Ecto neural progenitor cell (in vitro differentiated cells): ENCODE measurements at places on chromosomes 5 and 9.

GRCh38 chr5:73311291-73312110 lies 137.1 kb downstream of the FOXD1 start:
- DNase-seq, result peak; percentile 58

GRCh38 chr9:27595733-27596132 lies 22.5 kb upstream of the C9orf72 start:
- no peak for DNase-seq

DNA sequence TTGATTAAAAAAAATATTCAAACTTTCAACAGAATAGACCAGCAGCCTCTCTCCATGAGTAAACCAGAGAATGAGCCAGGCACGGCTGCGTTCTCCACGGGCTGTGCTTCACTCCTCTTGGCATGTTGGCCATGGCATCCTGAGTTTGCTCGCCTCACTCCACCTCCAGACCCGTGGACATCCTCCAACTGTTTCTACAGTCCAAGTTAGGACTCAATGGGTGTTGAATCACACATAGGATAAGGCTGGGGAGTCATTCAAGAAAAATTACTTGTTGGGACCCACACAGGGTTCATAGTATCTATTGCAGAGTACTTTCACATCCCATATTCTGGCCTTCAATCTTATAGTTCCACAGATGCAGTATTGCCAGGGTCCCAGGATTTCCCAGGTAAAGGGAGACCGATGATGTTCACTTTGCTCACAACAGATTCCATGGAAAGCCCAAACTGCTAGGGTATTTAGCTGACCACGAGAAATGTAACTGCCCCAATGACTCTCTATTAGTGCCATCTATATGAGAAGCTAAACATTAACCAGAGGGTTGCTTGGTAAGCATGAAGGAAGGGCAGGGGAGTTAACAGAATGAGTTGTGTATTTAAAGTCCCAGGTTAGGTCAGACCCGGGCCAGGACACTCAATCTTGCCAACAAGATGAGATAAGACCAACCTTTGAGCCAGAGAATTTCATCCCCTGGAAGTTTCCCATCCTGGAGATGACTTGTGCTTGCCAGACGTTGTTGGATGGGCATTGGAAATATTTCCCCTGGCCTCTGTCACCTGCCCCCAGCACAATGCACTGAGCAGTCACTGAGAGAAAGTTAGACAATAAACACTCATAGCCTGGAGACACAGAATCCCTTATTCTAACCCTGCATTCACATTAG lies 19.7 kb upstream of the GDA start:
- DNase-seq, result no peak

DNA sequence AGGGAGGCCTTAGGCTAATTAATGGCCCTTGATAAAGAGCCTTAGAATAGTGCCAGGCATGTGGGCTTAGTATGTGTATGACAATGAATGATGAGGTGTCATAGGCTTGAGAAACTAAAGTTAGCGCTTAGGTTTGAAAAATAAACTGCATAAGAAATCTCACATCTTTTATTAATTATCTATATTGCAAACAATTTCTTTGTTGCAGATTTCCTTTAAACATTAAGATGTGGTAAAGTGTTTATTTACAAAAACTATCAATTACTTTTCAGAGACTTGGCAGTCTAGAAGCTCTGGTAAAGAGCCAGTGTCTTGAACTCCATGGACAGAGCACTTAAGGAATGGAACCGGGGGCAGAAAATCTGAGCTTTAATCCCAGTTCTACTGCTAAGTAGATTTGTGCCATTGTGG lies 23.1 kb downstream of the MAP1B start:
- no peak for DNase-seq

GRCh38 chr5:160491438-160491837 lies 69.8 kb downstream of the PTTG1 start:
- DNase-seq, result no peak

- no peak for DNase-seq
These were observed 18.0 kb downstream of the CCT5 start for GRCh38 chr5:10268100-10268499.

DNA sequence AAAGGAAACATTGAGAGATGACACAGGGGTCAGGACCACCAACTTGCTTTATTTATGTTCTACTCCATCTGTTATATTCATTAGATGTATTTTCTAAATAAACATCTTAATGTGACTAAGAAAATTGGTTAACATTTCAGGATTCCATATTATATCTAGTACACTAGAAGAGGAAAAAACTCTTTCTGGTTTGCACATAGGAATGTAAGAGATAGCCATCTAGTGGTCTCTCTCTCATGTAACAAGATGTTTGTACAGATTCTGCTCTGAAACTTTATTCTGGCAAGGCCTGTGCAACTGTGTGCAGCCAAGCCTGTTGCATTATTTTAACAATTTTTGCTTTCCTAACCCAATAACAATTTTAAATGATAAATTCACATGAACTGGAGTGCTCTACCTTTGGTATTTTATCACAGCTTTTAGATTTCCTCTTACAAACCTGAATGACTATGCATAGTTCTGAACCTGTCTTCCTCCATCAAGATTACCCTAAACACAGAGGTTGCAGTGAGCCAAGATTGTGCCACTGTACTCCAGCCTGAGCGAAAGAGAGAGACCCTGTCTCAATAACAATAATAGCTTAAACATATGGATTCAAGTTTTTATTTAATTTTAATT lies 148.2 kb downstream of the GIN1 start:
- DNase-seq, result no peak

GRCh38 chr5:87061046-87061445 lies 206.6 kb upstream of the RASA1 start:
- no peak for DNase-seq

- DNase-seq, result no peak
These were observed 89.3 kb downstream of the FEM1C start for GRCh38 chr5:115455301-115455707.

DNA sequence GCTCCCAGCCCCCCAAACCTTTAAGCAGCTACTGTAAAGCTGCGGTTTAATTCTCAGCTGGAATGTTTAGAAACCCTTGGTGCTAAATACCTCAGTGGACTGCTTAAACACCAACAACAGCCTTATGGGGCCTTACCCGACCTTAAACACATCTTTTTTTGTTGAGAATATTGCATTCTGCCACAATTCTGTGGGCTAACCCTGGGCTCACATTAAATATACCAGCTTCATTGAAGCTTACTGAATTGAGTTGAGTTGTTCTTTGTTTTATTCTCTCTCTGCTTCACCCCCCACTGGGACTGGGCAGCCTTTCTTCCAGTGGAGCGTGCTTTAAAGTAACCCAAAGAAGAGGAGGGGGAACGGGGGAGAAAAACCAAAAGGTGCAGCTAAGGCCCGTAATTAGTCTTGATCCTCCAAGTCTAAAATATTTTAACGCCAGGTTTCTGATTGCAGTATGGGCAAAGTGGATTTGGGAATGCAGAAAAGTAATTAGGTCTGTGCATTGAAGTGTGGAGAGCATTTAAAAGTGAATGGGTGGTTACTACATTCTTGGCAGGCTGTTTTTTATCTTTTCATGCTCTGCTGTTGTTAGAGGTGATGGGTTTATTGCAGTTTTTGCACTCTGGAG lies 281.2 kb downstream of the NR2F1-AS1 start:
- DNase-seq, result peak; percentile 80

- DNase-seq, result no peak
These were observed 528.9 kb downstream of the AGTPBP1 start for GRCh38 chr9:85212887-85213286.

GRCh38 chr5:124584991-124585715 lies 161.3 kb downstream of the ZNF608 start:
- no peak for DNase-seq

DNA sequence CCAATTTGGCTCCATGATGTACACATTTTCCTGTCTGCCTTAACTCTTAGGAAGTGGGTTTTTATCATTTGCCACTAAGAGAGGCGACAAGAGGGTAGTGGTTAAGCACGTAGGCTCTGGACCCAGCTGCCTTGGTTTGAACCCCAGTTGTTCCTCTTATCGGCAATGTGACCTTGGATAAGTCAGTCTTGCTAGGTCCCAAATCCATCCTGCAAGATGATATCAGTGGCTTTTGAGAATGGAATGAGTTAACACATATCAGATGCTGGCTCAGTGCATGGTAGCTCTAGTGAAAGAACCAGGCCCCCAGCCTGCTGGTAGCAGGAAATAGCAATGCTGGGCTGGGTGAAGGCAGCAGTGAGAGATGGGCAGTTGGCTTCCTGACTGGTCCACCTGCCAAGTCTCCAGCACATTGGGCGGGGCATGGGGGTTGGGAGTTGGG lies 72.5 kb downstream of the STK10 start:
- DNase-seq, result no peak
